ENCODE measurements at places on chromosomes 13 and 19.

GRCh38 chr19:56538761-56539263 is at the start of gene ZFP28:
Gene ZFP28 (plus strand): TSS chr19:56538948. CDS start chr19:56539019, 71 bp downstream.
- no peak for DNase-seq

DNA sequence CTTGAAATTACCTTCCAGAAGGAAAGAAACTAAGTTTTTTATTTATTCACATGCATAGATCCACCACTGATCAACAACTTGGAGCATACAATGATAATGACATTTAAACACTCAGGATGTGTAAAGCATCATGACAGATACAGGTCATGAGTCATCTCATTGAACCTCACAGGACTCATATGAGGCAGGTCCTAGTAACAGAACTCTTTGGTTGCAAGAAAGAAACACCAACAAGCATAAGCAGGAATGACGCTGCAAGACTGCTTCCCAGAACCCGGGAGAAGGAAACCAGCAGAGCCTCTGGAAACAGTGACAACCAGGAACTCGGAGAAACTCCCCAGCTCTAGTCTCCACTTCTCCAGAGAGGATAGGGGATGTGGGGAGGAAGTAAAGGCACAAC is 60.8 kb upstream of the IPO5 start:
- no peak for DNase-seq

DNA sequence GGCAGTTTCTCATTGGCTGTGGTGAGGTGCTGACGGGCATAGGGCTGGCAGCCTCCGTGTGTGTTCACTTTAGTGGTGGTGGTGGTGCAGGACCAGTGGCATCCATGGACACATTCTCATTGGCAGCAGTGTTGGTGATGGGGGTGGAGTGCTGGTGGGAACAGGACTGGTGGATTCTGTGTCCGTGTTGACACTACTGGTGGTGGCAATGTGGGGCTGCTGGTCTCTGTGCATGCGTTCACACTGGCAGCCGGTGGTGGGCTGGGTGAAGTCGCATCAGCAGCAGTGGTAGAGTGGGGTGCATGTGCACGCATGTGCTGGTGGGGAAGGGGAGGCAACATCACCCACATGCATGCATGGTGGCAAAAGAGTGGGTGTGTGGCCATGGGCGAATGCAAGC is 1471.4 kb upstream of the PCDH20 start:
- DNase-seq, result no peak

DNA sequence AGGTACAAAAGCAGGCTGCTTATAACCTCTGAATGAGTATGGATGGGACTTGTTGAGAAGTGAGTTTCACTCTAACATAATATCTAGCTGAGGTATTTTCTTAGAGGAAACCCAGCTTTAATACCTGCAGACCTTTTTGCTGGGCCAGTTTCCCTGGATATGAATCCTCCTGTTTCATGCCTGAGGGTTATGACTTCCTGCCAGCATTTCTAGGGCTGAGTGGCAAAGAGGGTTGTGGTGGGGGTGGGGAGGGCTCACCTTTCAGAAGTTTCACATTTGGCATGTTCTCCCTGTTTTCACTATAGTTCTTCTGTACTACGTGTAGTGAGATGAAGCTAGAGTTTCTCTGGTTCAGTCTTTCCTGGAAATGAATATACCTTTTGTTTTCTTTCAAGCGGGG is 73.7 kb downstream of the LACC1 start:
- no peak for DNase-seq

GRCh38 chr19:53894707-53895106 is 12.7 kb downstream of the PRKCG start:
- DNase-seq, result no peak

DNA sequence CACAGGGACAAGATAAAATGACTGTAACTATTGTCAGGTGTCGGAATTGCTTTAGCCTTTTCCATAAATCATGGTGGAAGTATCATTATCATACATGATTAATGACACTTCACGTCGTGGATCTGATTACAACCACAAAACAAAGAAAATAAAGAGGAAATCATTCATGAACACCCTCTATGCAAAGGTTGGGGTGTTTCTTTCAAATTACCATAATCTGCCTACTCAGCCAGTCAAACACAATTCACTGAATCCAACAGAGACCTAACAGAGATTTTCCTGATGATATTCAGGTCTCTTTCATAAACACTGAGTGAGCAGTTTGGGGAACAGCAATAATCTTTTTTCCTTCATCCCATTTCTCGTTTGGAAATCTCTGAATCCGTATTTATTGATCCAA is 625.6 kb downstream of the DCT start:
- no peak for DNase-seq

DNA sequence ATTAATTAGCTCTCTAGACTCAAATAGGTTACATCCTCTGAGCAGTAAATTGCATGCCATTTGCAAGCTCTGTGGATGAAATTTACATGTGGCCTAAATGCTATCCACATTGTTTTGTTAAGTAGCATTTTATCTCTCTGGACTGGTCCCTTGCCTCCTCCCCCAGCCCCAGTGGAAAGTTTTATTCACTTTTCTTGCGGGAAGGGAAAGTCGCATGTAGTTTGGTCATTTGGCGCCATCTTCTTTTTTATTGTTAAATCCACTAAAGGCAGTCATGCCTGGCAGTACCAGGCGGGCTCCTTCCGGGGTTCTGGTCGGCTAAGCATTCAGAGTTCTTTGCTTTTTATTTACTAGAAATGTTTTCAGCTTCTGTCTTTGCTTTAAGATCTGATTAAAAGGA is 188.7 kb downstream of the TM9SF2 start:
- DNase-seq, result no peak

DNA sequence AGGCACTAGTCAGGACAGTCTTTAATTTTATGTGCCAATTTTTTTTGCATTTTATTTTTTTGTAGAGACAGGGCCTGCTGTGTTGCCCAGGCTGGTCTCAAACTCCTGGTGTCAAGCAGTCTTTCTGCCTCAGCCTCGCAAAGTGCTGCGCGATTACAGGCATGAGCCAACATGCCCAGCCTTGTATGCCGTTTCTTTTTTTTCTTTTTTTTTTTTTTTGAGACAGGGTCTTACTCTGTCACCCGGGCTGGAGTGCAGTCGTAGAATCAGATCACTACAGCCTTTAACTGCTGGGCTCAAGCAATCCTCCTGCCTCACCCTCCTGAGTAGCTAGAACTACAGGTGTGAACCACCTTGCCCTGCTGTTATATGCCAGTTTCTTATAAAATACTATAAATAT is 26.4 kb downstream of the BORA start:
- no peak for DNase-seq

DNA sequence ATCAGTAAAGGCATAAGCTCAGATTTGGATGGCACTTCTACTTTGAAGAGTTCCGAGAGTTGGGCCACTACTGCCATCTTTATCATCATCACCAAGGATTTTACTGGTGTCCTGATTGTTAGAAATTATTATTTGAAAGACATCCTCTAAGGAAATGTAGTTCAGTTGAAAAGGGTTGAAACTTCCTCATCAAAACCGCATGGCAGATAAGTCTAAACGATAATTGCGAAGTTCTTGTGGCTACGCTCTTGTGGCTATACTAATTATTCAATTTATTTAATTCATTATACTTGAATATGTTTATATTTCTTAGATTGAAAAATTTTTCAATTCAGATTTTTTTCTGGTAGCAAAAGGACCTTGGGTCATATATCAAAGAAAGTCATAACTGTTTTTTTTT is 22.4 kb downstream of the TNFRSF19 start:
- DNase-seq, result no peak

DNA sequence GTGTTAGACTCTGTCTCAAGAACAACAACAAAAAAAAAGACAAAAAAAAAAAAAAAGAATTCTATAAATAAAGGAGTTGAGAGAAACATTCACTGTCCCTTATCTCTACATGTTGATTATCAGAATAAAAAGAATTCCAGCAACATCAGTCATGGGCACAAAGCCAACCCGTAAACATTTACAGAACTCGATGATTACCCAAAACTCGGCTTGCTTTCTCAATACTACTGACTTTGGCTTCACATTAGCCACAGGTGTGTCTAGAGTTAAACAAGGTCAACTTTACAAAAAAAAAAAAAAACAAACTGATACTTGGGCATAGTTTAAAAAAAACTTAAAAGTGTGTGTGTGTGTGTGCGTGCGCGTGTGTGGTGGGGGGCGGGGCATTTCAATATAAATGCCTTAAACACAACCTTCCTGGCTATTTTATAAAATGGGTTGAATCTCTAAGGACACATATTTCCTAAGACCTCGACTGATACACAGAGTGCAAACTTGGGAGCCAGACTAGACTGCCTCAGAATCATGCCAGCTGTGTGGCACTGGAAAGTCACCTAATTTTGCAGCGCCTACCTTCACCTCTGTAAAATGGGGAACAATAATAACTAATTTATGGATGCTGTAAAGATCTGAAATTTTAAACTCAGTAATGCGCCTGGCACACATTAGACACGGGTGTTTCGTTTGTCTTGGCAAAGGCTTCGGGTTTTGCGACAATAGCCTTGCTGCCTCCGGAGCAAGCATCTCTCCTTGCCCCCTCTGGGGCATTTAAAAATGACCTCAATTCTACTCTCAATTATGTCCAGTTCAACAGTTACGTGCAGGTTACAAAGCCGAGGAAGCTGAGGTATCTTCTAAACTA is 922 bp downstream of the EBPL start:
- DNase-seq, result no peak

GRCh38 chr13:43786472-43786765 is 353 bp downstream of the ENOX1 start:
- no peak for DNase-seq

- no peak for DNase-seq
Measured at GRCh38 chr13:44259045-44260027, 114.3 kb upstream of the SERP2 start.

DNA sequence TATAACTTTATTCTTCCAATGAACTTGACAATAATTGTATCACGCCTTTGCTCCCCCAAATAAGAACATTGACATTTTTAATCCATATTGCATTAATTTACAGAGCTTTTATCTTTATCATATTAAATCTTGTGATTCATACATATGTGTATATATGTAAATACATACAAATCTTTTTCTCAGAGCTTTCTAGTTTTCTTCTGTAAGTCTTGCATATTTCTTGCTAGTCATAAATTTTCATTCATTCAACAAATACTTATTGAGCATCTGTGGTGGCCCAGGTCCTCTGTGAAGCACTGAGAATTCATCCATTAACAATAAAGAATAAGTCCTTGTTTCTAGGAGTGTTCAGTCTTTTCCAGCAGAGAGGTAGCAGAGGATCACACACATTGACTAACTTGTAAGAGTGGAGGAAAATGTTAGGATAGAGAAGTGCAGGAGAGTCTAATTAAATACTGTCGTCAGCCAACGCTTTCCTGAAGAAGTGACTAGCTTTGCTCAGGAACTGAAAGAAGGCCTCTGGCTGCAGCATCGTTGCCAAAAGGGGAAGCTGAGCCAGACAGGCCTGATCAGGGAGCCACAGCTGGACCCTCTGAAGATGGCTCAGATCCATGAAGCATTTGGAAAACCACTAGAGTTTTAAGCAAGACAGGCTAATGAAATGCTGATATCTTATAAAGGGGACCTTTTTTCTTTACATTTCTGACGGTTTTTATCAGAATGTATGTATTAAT is 38.6 kb upstream of the LAMP1 start:
- no peak for DNase-seq

- DNase-seq, result no peak
Measured at GRCh38 chr19:7356899-7357627, 8.3 kb downstream of the ARHGEF18 start.

DNA sequence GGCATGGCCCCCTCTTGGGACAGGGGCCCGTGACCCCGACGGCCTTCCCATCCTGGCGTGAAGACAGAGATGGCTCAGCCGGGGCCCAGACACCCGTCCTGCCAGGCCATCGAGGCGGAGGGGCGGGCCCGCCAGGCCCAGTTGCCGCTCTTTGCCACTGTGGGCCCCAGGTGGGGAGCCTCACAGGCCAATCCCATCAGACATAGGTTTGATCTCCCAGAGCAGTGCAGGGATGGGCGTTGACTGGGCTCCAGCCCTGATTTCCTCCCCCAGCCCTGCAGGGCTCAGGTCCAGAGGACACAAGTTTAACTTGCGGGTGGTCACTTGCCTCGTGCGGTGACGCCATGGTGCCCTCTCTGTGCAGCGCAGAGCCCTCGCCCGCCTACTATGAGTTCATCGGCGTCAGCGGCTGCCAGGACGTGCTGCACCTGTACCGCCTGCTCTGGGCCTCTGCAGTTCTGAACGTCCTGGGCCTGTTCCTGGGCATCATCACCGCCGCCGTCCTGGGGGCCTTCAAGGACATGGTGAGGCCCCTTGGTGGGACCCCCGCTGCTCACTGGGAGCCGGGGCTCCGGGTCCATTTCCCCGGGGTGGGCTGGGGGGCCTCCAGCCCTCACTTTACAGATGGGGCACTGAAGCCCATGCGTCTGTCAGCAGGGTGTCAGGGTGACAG is 42.4 kb downstream of the TMEM255B start:
- DNase-seq, result no peak

GRCh38 chr19:39314016-39314728 is 6.5 kb downstream of the LRFN1 start:
- no peak for DNase-seq

DNA sequence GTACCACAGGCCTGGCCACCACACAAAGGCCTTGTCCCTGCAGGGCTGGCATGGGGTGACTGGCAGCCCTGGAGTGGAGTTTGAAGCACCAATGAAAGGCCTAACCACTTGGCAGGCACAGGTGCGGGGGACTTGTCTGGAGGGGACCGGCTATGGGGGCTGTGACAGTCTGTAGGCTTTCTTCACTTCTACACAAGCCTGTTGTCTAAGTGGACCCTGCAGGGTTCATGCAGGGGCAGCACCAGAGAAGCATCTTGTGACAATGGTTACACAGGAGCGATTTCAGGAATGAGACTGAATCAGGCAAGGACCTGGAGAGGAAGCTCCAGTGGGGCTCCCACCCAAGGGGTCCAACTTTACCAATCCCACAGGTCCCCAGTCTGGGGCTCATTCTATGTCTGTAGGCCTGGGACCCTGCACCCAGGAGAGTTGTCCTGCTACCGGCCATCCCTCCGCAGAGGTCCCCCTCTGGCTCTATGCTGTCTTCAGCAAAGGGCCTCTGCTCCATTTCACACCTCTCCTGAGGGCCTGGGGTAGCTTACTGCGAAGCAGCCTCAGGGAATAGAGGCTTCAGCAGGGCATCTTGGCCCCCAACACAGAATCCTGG is 2.3 kb upstream of the ZNF837 start:
- no peak for DNase-seq

- DNase-seq, result no peak
Measured at GRCh38 chr19:31149441-31149941, 199.7 kb downstream of the TSHZ3 start.

DNA sequence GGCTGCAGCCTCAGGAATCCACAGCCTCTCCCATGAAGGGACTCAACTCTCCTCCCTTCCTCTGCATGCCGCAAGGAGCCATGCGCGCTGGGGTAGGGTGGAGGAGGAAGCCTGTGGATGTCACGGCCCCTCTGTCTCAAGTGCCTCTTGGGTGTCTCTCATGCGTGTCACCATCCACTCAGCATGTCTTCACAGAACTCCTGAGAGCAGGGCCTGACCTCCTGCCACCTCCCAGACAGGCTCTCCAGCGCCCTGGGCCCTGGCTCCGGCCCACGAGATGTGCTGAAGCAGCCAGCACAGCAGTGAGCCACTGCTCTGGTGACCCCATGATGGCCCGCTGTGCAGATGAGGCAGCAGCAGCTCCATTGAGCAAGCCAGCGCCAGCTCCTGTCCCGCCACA is 25.9 kb upstream of the SPACA7 start:
- no peak for DNase-seq

- DNase-seq, result no peak
Measured at GRCh38 chr13:99636728-99637353, 135.6 kb downstream of the TM9SF2 start.
